ENCODE measurements at places on chromosomes 4 and X. TPM values are rescaled to one million over a fixed set of nuclear protein-coding genes. Genes with fewer than 3 reads are reported as not detected.

GRCh38 chrX:150293311-150294013 is 69.7 kb upstream of the MAMLD1 start:
- DNase-seq, result no peak
- no peak overlapping the region for H3K4me3 ChIP-seq
- no peak overlapping the region for H3K27ac ChIP-seq

PPAT gene
- total RNA-seq, result 27.1 TPM

DNA sequence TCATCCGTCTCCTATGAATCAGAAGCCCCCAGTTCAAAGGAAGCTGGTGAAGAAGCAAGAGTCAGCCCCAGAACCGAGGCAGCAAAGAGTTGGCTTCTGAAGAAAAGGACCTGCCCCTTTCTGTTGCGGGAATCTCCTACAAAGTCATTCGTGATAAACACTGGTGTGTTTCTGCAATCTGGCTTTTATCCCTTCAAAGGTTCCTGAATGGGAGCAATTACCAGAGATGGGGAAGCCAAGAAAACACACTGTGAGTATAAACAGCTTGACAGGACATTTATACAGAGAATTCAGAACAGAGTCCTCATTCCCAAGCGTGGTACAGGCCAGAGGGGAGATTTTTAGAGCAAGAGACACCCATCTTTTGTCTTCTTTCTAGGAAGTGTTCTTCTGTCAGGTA is 226.8 kb upstream of the LNX1 start:
- no peaks in the 10 kb centered on the region for H3K27me3 ChIP-seq
- no peak overlapping the region for H3K4me3 ChIP-seq
- DNase-seq, result no peak
- no peaks in the 10 kb centered on the region for H3K36me3 ChIP-seq
- no peak overlapping the region for H3K27ac ChIP-seq

ABLIM2 gene
- 0.19 TPM for total RNA-seq

- H3K4me1 ChIP-seq, result no peaks in the 10 kb centered on the region
- no peaks in the 10 kb centered on the region for H3K27me3 ChIP-seq
- no peaks in the 10 kb centered on the region for H3K36me3 ChIP-seq
- H3K4me3 ChIP-seq, result no peak overlapping the region
Observed at GRCh38 chr4:35604724-35605123, 639.6 kb downstream of the ARAP2 start.

CT45A2 gene
- total RNA-seq, result not detected

- H3K36me3 ChIP-seq, result no peaks in the 10 kb centered on the region
- no peak for DNase-seq
- H3K4me1 ChIP-seq, result no peaks in the 10 kb centered on the region
- no peak overlapping the region for H3K27ac ChIP-seq
- H3K4me3 ChIP-seq, result no peak overlapping the region
Observed at GRCh38 chrX:1778817-1779216, 164.0 kb downstream of the ASMT start.

GRCh38 chrX:43349363-43349762 is 306.7 kb upstream of the MAOA start:
- peak; percentile 41 for DNase-seq
- no peaks in the 10 kb centered on the region for H3K27me3 ChIP-seq
- H3K36me3 ChIP-seq, result no peaks in the 10 kb centered on the region
- H3K27ac ChIP-seq, result no peak overlapping the region
- H3K4me1 ChIP-seq, result peaks cover 4% of the 10 kb centered on the region
- H3K4me3 ChIP-seq, result no peak overlapping the region

GRCh38 chr4:148333265-148333664 is 108.9 kb downstream of the NR3C2 start:
- no peak for DNase-seq
- H3K4me3 ChIP-seq, result no peak overlapping the region
- H3K36me3 ChIP-seq, result no peaks in the 10 kb centered on the region
- no peak overlapping the region for H3K27ac ChIP-seq
- no peaks in the 10 kb centered on the region for H3K4me1 ChIP-seq

- H3K4me1 ChIP-seq, result no peaks in the 10 kb centered on the region
- H3K4me3 ChIP-seq, result no peak overlapping the region
- no peaks in the 10 kb centered on the region for H3K36me3 ChIP-seq
- H3K27me3 ChIP-seq, result no peaks in the 10 kb centered on the region
Observed at GRCh38 chrX:139382529-139382928, 148.0 kb upstream of the F9 start.

GRCh38 chr4:71004281-71004851 is 10.9 kb downstream of the DCK start:
- DNase-seq, result peak; percentile 72
- H3K4me3 ChIP-seq, result peak overlapping the region; percentile 63
- no peaks in the 10 kb centered on the region for H3K27me3 ChIP-seq
- peaks cover 57% of the 10 kb centered on the region for H3K36me3 ChIP-seq
- peaks cover 83% of the 10 kb centered on the region for H3K4me1 ChIP-seq
- peak overlapping the region; percentile 65 for H3K27ac ChIP-seq

DNA sequence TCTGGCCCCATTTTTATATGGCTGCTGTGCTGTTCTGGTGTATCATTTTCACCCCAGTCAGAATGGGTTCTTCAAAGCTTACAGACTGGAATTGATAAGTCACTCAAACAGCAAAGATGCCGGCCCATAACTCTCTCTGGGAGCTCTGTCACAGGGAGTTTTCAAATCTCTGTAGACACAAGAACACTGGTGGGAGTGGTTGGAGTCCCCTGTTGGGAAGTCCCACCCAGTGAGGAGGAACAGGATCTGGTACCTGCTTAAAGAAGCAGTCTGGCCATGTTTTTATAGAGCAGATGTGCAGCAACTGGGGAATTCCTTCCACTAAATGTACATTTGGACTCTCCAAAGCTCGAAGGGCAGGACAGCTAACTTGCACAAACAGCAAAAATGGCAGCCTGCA is 69.3 kb upstream of the UGT2B7 start:
- no peaks in the 10 kb centered on the region for H3K27me3 ChIP-seq
- H3K4me1 ChIP-seq, result no peaks in the 10 kb centered on the region
- no peak for DNase-seq

LDOC1 gene
- 2.0 TPM for total RNA-seq

- DNase-seq, result no peak
- no peaks in the 10 kb centered on the region for H3K4me1 ChIP-seq
- H3K27me3 ChIP-seq, result peaks cover 4% of the 10 kb centered on the region
Observed at GRCh38 chr4:3311095-3311372, 18.2 kb downstream of the RGS12 start.

DNA sequence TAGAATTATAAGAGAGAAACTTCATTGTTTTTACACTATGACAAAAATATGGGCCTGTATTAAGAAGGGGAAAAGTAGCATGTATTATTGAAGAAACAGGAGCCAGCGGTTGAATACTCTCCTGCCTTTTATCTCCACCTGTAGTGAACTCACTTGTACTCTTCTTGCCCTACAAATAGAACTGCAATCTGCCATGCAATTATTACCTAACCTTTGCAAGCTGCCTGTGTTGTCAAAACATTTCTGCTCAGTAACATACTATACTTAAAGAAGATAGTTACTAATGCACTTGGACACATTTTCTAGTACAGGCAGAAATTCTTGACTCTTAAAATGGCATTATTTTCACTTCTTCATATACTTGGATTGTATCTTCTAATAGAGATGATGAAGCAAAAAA is 818.4 kb upstream of the GRID2 start:
- no peak overlapping the region for H3K4me3 ChIP-seq
- DNase-seq, result no peak
- H3K27ac ChIP-seq, result no peak overlapping the region
- H3K4me1 ChIP-seq, result no peaks in the 10 kb centered on the region

DNA sequence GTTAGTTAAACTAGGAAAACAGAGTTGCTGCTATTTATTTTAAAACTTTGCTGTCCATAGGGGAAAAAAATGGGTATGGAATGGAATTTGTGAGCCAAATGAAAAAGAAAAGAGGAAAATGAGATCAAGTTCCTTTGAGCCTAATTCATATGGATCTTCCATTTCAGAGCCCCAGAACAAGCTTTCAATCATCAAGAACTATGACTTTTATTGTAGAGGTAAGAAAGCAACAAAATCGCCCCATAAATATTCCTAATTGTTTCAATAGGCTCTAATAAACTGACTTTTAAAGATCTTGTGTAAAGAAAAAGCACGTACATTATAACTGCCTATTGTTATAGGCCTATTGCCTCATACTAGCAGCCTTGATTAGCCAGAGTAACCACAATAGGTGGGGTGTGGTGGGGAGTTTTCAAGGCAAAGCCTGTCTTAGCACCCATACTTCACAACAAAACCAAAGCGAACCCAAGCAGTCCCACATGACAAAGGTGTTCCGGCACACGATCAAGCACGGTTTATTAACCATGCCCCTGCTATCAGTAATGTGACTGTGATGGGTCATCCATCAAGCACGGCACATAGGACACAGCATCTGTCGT is 44.4 kb downstream of the RBM47 start:
- H3K27ac ChIP-seq, result no peak overlapping the region
- no peak for DNase-seq
- H3K36me3 ChIP-seq, result no peaks in the 10 kb centered on the region
- peaks cover 8% of the 10 kb centered on the region for H3K4me1 ChIP-seq

- DNase-seq, result no peak
- H3K27me3 ChIP-seq, result no peaks in the 10 kb centered on the region
- H3K4me3 ChIP-seq, result peak overlapping the region; percentile 96
- H3K4me1 ChIP-seq, result peaks cover 42% of the 10 kb centered on the region
- peak overlapping the region; percentile 98 for H3K27ac ChIP-seq
Observed at GRCh38 chr4:185394568-185395237, 1.0 kb downstream of the LRP2BP start.

GRCh38 chr4:53233114-53233795 is 132.6 kb downstream of the SCFD2 start:
- peaks cover 7% of the 10 kb centered on the region for H3K36me3 ChIP-seq
- no peaks in the 10 kb centered on the region for H3K27me3 ChIP-seq
- H3K27ac ChIP-seq, result no peak overlapping the region
- no peak for DNase-seq
- no peak overlapping the region for H3K4me3 ChIP-seq

CLDN22 gene
- total RNA-seq, result not detected

- peaks cover 11% of the 10 kb centered on the region for H3K4me1 ChIP-seq
- H3K36me3 ChIP-seq, result no peaks in the 10 kb centered on the region
- H3K27me3 ChIP-seq, result peaks cover 27% of the 10 kb centered on the region
- no peak for DNase-seq
Observed at GRCh38 chrX:68440940-68441339, 7.6 kb upstream of the OPHN1 start.

SOX3 gene
- total RNA-seq, result not detected

KIF4A gene
- total RNA-seq, result 44.7 TPM

SLC16A2 gene
- total RNA-seq, result 0.12 TPM

DNA sequence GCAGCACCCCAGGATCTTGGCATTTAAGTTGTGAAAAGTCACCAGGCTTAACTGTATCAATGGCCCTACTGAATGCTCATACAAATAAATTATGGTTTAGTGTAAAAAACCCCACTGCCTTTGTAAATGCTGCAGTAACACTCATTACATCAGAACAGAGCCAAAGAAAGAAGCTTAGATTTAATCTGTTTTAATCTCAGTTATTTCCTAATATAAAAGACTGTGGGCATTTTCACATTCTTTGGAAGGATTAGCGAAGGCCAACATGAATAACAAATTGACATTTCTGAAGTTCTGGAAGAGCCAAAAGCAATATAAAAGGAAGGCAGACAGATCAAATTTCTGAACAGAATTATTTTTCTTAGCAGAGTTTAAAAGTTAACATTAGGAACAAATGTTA is 140.0 kb upstream of the HCCS start:
- no peaks in the 10 kb centered on the region for H3K27me3 ChIP-seq
- H3K4me3 ChIP-seq, result no peak overlapping the region
- no peaks in the 10 kb centered on the region for H3K36me3 ChIP-seq

- H3K4me1 ChIP-seq, result peaks cover 5% of the 10 kb centered on the region
- H3K27me3 ChIP-seq, result no peaks in the 10 kb centered on the region
- H3K4me3 ChIP-seq, result no peak overlapping the region
- H3K27ac ChIP-seq, result no peak overlapping the region
- no peak for DNase-seq
- peaks cover 15% of the 10 kb centered on the region for H3K36me3 ChIP-seq
Observed at GRCh38 chr4:9963328-9963727, 58.0 kb downstream of the SLC2A9 start.

- no peaks in the 10 kb centered on the region for H3K27me3 ChIP-seq
- no peak for DNase-seq
- H3K4me3 ChIP-seq, result no peak overlapping the region
Observed at GRCh38 chr4:158032733-158033415, 140.0 kb downstream of the GASK1B start.

GLRA3 gene
- total RNA-seq, result not detected

TEC gene
- 2.0 TPM for total RNA-seq

- H3K36me3 ChIP-seq, result no peaks in the 10 kb centered on the region
- DNase-seq, result no peak
- H3K4me3 ChIP-seq, result no peak overlapping the region
Observed at GRCh38 chr4:63921561-63921960, 487.7 kb downstream of the TECRL start.

DNA sequence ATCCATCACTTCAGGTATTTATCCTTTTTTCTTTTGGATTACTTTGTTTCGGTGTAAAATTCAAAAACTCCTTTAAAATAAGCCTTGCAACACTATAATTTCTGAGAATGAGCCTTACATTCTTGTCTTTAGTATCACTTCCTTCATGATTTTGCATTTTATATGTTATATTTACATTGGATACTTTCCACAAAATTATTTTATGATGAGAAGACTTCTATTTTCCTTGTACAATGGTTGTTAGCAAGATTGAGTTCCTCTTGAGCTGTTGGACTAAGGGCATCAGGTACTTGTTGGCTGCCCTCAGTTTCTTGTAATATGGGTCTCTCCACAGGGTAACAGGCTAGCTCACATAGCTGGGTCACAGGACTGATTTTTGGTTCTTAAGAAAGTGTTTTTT is 22.7 kb upstream of the HPGDS start:
- H3K4me3 ChIP-seq, result no peak overlapping the region
- no peaks in the 10 kb centered on the region for H3K36me3 ChIP-seq
- no peak for DNase-seq

DNA sequence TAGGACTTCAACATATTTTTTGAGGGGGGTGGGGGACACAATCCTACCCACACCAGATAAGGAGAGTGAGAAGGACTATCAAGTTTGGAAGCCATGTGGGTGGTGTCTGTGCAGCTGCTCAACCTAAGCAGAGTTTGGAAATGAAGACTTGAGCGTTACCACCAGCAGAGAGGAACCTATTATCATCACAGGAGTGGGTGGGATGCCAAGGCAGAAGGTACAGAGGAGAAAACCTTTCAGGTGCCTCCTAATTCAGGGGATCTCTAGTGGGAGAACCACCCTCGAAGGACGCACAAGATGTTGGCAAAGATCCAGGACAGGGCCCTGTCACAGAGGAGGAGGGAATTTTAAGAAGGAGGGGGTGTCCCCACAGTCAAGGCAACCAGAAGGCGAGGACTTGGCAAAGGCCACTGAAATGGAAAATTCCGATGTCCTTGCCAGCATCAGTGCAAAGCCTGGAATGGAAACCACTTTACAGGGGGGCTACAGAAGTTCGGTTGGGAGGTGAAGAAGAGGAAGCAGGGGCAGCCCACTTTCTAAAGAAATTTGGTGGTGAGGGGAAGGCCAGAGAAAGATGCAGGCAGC is 8.4 kb upstream of the GPM6B start:
- H3K4me3 ChIP-seq, result no peak overlapping the region
- H3K4me1 ChIP-seq, result no peaks in the 10 kb centered on the region
- no peaks in the 10 kb centered on the region for H3K36me3 ChIP-seq
- no peak for DNase-seq

HS3ST1 gene
- total RNA-seq, result not detected
